ENCODE measurements at places on chromosomes 16 and 17.
A peak's percentile ranks its signal among the peaks of the same experiment; 100 is the strongest.

- DNase-seq = no peak
Measured at GRCh38 chr17:16929757-16930520, 42.0 kb downstream of the TNFRSF13B start.

- peak; percentile 78 for DNase-seq
Measured at GRCh38 chr16:77169650-77170236, 21.2 kb upstream of the MON1B start.

- no peak for DNase-seq
Measured at GRCh38 chr17:59892251-59892923, 356 bp downstream of the TUBD1 start.

- peak; percentile 64 for DNase-seq
Measured at GRCh38 chr17:382644-383533, 30.3 kb upstream of the RPH3AL start.

- no peak for DNase-seq
Measured at GRCh38 chr17:79939094-79939435, 96.6 kb downstream of the TBC1D16 start.

GRCh38 chr16:72500545-72500944 lies 328.6 kb upstream of the PMFBP1 start:
- DNase-seq = no peak

- no peak for DNase-seq
Measured at GRCh38 chr16:56286809-56287208, 95.5 kb downstream of the GNAO1 start.

GRCh38 chr16:60645541-60645940 lies 1390.7 kb downstream of the CDH8 start:
- no peak for DNase-seq

DNA sequence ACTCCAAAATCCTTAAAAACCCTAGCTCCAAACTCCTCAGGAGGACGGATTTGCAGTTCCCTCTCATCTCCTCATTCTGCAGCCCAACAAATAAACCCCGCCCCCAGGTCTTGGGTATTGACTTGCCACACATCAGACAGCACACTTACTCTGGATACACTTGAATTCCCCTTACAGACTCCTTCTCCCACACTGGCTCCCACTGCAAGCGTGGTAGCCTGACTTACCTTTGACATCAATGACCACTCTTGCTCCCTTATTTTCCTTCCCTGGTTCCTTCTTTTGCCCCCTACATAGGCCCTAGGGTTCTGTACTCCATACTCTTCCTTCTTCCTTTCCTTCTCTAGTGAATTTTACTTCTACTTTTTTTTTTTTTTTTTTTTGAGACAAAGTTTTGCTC lies 7.5 kb downstream of the RFFL start:
- no peak for DNase-seq

- DNase-seq = peak; percentile 68
Measured at GRCh38 chr16:4987580-4988374, 29.6 kb downstream of the SEC14L5 start.

DNA sequence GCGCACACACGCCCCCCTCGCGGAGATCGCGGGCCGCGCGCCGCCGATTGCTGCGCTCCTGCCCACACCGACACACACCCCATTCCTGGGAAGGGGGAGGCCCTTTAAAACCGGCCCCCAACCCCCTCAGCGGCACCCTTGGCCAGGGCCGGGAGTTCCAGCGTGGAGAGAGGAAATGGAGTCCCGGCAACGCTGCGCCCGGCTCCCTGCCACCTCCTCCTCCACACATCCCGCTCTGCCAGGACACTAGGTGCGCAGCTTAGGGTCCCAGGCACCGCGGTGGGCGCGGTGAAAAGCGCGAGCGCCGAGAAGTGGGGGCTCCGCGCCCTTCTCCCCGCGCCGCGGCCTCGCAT lies 397 bp downstream of the CDC42EP4 start:
- peak; percentile 45 for DNase-seq

DNA sequence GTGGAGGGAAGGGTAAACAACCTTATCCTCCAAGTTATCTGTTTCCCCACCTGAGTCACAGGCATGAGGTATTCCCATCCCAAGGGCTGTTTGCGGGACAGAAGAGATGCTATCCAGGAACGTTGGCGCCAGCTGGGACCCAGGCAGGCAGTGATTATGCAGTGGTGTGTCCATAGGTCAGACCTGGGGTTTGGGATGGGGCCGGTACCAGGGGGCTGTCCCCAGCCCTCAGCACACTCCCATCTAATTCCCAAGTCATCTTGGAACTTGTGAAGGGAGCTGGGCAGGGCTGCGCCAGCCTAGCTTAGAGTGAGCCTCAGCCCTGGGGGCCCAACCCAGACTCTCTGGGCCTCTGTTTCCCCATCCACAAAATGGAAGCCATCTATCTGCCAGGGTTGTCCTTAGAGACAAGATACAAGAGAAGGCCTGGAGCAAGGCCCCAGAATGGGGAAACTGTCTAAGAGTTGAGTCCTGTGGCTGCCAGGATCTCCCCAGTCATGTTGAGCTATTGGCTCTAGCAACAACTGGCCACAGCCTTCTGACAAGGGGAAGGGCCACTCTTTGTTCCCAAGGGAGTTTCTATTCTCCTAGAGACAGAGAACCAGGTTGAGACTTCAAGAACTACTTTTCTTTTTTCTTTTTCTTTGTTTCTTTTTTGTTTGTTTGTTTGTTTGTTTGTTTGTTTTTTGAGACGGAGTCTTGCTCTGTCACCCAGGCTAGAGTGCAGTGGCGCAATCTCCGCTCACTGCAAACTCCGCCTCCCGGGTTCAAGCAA lies 9.8 kb upstream of the JUP start:
- no peak for DNase-seq

GRCh38 chr16:17302214-17302613 lies 168.5 kb downstream of the XYLT1 start:
- DNase-seq = no peak

DNA sequence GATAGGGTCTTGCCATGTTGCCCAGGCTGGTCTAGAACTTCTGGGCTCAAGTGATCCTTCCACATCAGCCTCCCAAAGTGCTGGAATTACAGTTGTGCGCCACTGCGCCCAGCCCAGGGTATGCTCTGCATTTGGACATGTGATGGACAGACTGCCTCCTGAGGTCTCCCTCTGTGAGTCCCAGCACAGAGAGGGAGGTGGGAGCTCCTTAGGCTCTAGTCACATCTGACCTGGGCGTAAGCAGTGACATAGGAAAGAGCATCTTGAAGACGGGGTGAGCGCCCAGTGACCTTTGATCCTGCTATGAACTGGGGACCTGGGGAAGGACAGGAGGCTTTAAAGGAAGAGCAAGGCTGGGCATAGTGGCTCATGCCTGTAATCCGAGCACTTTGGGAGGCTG lies 2.2 kb upstream of the GFAP start:
- no peak for DNase-seq

DNA sequence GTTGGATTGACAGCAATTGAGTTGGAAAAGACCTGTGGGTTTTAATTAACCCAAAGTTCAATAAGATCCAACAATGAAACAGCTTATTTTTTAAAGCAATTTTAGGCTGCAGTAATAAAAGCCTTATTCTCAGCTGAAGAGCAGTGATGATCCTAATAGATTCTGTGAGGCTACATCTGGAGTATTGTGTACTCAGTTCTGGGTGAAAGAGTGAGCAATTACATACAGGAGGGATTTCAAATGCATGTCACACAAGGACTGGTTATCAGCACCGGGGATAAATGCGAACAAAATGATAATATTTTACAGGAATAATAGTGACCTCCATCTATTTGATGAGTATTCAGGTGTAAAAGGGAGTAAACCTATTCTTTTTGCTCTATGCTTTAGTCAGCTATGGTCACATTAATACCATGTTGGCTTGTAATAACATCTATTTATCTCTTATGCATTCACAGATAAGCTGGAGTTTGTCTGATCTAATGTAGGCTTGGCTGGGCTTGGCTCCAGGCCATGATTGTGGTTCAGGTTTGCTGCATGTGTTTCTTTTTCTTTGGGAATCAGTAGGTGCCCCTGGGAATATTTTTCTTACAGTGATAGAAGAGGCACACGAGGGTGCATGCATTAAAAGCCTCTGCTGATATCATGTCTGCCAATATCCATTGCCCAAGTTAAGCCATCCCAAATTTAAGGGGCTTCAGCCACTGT lies 22.2 kb upstream of the TOX3 start:
- DNase-seq = peak; percentile 81

DNA sequence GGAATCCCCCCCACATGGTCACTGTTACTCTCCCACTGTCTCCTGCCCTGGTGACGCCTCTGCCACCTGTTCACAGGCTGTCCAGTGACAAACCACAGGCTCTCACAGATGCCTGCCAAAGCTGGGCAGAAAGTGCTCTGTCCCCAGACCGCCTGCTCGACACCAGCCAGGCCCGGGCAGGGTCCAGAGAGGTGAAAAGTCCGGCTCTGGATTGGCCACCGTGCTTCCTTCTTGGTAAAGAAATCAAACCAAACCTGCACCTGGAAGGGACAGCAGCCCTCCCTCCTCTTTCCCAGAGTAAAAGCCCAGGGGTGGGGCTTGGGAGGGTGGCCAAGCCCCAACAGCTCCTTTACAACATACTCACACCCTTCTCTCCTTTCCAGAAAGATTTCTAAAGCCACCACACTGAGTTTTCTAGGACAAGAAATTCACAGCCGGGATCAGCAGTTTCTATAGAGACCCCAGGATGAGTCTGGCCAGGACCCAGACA lies 6.2 kb downstream of the PCGF2 start:
- no peak for DNase-seq

DNA sequence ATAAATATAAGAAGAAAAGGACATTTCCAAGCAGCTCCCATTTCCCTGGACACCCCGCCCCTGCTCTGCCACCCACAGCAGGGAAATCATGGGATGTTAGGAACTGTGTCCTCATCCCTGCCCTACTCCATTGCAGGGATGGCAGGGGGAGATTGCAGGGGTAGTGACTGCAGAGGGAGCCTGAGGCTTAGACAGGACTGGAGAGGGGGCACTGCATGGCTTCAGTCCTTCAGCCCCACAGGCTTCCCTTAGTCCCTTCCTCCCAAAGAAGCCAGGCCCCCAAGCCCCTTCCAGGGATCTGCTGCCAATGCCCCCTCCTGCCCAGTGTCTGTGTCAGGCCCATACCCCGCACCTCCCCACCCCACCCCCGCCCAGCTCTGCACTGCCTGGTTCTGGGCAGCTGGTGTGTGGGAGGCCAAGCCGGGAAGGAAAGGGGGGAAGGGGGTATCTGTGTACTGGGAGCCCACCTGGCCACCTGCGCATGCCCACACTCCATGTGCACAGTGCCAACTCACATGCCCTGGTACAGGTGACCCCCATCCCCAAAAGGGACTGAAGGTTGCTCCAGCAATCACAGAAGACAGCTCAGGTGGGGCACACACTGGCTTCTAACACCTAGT lies 3.3 kb downstream of the RUNDC3A start:
- no peak for DNase-seq

DNA sequence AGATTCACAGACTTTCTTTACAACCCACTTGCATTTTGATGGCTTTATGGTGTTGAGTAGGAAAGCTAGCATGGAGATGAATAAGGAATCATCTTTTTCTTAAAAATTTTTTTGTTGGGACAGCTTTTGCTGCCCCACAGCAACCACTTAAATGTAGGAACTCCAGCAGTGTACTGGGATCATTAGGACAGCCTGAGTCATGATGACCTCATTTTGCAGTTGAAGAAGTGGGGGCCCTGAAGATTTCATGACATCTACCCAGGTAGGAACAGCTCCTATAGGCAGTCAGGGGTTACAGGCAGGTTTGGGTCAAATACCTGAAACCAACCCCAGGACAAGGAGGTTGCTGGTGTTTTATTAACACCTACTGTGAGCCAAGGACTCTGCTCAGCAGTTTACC lies 2.1 kb downstream of the METTL22 start:
- no peak for DNase-seq

DNA sequence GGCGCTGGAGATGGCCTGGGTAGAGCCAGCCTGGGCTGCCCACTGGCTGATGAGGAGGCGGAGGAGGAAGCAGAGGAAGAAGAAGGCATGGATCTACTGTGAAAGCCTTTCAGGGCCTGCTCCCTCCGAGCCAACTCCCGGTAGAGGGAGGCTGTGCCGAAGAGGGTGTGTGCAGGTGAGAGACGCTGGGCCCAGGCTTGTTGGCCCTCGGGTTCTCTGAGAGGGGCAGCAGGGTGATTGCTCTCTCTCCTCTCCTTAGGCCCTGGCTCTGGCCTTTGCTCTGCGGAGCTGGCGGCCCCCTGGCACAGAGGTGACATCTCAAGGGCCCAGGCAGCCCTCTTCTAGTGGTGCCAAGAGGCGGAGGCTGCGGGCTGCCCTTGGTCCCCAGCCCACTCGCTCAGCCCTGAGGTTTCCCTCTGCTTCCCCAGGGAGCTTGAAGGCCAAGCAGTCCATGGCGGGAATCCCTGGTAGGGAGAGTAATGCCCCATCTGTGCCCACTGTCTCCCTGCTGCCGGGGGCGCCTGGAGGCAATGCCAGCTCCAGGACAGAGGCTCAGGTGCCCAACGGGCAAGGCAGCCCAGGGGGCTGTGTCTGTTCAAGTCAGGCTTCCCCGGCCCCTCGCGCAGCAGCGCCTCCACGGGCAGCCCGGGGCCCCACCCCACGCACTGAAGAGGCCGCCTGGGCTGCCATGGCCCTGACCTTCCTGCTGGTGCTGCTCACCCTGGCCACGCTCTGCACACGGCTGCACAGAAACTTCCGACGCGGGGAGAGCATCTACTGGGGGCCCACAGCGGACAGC lies 3.6 kb downstream of the TP53I13 start:
- no peak for DNase-seq

GRCh38 chr17:43911904-43912303 lies 4.6 kb upstream of the MPP2 start:
- DNase-seq = no peak

GRCh38 chr16:88922114-88922825 lies 54.7 kb downstream of the CBFA2T3 start:
- no peak for DNase-seq

DNA sequence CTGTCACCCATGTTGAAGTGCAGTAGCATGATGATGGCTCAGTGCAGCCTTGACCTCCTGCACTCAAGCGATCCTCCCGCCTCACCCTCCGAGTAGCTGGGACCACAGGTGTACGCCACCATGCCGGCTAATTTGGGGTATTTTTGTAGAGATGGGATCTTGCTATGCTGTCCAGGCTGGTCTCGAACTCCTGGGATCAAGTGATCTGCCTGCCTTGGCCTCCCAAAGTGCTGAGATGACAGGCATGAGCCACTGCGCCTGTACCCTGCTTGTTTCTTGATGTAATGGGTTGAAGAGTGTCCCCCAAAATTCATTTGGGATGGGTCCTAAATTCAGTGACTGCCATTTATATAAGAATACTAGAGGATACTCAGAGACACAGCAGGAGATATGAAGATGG lies 57.2 kb downstream of the ABCC6 start:
- DNase-seq = no peak

DNA sequence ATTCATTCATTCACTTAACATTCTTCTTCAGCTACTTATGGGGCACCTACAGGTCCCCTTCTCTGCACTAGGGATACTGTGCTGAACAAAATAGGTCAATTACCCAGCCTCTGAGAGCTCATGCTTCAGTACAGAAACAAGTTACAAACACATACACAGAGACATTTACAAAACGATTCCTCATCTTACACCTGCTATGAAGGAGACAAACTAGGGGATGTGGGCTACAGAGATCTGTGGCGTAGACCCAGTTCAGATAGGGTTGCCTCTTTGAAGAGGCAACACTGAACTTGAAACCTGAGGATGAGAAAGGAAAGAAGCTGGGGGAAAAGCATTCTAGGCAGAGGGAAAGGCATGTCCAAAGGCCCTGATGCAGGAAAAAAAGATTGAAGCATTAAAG lies 5.2 kb downstream of the IL21R start:
- DNase-seq = no peak
